ENCODE measurements at places on chromosomes 16 and 17.
A peak's percentile ranks its signal among the peaks of the same experiment; 100 is the strongest.

GRCh38 chr16:78183437-78184237 lies 84.2 kb downstream of the WWOX start:
- no peak for DNase-seq

- DNase-seq, result peak; percentile 41
Observed at GRCh38 chr17:76816590-76817135, 51.5 kb upstream of the MGAT5B start.

DNA sequence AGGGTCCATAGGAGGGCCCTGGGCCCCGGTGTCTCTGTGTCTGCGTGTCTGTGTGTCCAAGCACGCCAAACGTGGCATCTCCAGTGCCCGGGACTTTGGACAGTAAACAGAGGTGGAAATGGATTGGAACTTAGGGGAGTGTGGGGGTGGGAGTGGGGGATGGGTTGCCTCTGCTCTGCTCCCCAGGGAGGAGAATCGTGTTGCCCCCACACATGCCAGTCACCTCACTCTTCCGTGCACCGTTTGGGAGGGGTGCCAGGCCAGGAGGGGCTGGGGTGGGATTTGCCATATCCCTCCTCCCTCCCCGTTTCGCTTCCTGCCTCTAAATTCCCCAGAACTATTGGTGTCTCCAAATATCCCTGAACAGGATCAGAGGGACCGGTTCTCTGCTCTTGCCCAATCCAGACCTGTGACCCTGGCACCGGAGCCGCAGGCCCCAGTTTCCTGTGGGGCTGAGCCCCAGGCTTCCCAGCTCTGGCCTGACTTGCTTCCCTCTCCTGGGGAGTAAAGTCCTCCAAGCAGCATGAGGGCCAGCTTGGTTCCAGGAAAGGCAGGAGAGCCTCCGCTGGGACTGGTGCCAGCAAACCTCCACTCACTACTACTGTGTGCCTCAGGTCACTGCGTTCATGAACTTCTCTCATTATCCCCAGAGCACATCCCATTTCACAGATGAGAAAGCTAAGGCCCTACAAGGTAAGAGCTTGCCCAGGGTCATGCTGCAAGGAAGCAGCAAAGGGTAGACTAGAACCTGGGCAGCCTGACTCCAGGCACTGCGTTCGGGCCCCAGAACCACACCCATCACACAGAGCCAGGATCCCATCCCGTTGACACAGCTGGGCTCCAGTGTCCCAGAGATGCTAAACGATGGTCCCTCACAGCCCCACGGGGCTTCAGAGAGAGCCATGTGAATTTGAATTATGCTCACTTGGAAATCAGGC lies at the start of gene ASGR1:
TSS of gene ASGR1 (minus strand) at position 54 of the 938 bp plus-strand sequence. CDS start 807 bp downstream, outside the sequence.
- no peak for DNase-seq

DNA sequence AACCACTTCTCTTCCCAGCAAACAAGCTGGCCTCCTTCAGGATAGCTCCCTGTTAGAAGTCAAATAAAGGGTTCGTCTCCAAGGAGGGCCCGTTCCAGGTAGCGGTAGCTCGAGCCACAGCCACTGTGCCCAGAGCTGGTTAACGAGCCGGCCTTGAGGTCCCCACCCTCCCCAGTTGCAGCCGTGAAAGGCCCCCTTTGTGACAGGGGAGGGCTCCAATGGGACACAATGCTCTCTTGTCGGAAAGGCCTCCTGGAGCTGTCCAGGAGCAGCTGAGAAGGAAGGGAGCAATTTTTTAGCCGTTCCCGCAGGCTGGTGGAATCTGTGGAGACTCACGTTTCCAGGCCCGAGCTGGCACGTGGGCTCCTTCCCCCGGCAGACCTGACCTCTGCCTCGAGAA lies 29.9 kb upstream of the FOXF1 start:
- DNase-seq, result no peak

- peak; percentile 45 for DNase-seq
Observed at GRCh38 chr16:57600048-57600835, 28.2 kb upstream of the ADGRG1 start.

DNA sequence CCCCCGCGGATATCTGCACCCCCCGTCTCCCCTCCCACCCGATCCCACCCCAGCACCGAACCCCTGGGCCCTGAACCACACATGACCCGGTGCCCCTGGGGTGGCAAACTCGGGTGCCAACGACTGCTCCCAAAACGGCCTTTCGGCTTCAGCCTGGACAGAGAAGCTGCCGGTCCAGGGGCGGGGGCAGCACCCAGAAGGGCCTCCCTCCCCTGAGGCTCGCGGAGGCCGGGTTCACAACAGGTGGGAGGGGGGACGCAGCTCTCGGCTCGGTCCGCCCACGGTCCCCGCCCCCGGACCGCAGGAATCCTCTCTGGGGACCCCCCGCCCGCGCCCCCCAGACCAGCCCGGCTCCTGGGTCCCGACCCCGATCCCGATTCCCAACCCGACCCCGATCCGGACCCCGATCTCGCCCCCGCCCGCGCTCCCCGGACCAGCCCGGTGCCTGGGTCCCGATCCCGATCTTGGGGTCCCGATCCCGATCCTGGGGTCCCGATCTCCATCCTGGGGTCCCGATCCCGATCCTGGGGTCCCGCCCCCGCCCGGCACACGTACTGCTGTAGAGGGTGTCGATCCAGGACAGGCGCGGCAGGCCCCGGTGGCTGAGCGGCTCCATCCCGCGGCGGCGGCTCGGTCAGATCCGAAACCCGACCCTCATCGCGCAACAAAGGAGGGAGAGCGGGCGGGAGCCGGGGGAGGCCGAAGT lies 516 bp downstream of the ABR start:
- DNase-seq, result peak; percentile 40

DNA sequence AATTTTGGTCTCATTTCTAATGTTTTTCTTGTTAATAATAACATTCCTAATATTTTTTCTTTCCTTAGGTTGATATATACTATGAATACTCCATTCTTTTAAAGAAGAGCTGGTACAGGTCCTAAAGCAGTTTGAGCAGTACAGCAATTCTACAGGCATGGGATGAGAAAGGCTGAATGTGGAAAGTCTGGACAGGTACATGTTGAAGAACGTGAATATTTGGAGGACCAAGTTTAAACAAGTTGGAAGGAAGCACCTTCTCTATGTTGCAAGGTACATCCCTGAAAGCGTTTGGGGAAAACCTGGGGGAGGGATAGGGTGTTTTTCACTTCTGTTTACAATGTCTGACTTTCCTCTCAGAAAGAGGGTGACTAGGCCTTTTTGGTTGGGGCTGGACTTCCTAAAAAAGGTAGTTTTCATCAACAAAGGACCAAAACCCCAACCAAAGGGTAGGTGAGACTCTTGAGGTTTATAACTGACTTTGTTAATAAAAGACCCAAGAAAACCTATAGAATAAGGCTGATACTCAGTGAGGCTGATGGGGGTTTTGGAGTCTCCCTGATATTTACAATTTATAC lies 95.9 kb upstream of the AXIN2 start:
- DNase-seq, result no peak

- no peak for DNase-seq
Observed at GRCh38 chr17:39447561-39447960, 3.5 kb downstream of the MED1 start.

DNA sequence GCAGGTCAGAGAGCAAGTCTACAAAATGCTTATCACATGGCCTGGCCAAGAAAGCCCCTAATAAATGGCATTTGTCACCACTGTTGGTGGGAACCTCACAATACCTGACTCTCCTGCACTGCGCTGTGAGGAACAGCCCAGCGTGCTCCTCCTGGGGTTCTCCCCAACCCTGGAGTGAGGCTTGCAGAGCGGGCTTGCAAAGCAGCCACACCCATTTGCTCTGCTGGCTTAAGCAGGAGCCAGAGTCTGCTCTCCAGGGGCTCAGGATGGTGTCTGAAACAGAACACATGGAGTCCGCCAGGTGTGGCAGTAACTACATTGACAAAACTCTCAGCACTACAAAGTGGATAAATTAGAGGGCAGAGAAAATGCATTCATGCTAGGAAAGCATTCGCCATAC lies 331.0 kb upstream of the CCL2 start:
- no peak for DNase-seq
